ENCODE measurements at places on chromosomes 7 and 10.
A peak's percentile ranks its signal among the peaks of the same experiment; 100 is the strongest.

GRCh38 chr10:60465801-60466200 is 76.1 kb upstream of the ANK3 start:
- DNase-seq = no peak

GRCh38 chr10:97851341-97852001 is 1.8 kb downstream of the GOLGA7B start:
- peak; percentile 14 for DNase-seq

DNA sequence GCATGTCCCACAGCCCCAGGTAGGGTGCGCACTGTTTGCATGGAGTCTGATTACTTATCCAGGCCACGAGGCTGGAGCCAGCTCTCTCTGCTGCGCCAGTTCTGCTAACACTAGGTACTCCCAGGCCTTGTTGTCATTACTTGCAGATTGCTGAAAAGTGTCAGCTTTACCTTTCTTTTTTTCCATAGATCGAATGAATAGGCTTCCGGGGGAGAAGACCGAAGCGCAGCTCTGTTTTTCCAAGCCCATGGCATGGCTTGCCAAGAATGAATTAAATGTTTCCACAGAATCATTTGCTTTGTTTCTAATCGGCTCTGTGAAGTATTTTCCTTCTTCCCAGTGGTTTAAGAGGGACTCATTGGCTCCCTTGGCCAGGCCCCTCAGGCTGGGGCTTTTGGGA is 285.8 kb downstream of the BMPER start:
- DNase-seq = no peak

GRCh38 chr7:4665661-4666060 is 16.4 kb upstream of the FOXK1 start:
- DNase-seq = no peak

GRCh38 chr7:64685741-64686140 is 19.8 kb downstream of the ZNF107 start:
- DNase-seq = no peak

- no peak for DNase-seq
Measured at GRCh38 chr7:116557901-116558300, 33.1 kb downstream of the CAV1 start.

- DNase-seq = no peak
Measured at GRCh38 chr10:110337906-110338305, 33.2 kb upstream of the SMNDC1 start.

- no peak for DNase-seq
Measured at GRCh38 chr7:88165697-88166096, 54.1 kb downstream of the SRI start.
